Ecto neural progenitor cell (in vitro differentiated cells): ENCODE measurements at places on chromosomes 13 and 19.

DNA sequence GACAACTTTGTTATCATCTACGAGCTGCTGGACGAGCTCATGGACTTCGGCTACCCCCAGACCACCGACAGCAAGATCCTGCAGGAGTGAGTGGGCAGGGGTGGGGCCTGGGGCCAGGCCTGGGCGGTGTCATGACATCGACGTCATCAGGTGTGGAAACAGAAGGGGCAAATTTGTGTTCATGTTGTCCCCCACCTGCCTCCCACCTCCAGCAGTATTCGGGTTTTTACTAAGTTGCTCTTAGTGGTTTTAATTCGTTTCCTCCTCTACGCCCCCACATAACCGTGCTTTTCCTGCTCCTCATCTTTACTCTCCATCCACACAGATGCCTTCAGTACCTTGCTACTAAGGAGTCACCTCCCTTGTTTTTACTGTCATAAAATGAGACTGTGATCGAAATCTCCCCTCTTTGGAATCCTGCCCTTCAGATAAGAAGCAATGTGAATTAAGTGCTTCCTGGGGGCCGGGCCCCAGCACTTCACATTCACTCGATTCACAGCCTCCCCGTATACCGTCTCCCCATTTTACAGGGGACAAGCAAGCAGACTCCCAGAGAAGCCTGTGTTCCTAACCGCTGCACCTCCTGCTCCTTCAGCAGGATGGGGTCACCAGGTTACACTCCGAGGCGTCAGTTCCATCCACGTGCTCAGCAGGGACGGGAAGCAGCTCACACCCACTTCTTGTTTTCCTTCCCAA, 10.5 kb downstream of the AP1M1 start:
- no peak for DNase-seq

DNA sequence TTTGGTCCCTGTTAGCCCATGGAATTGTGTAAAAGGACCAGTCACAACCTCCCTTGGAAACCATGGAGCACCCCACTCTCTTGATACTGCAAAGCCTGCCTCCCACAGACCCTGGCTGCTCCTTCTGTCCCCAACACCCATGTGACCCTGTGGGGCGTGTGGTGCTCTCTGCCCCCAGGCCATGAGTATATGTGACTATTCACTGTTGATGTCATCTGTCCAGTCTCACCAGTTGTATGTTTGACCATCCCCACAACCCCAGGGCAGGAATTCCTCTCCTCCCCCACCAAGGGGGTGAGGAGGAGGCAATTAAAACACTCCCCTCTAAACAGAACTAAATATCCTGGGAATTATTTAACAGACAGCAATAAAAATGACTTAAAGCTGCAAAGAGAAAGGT, 35.2 kb downstream of the KCTD15 start:
- DNase-seq = no peak

GRCh38 chr19:30116984-30117555, 175.0 kb downstream of the URI1 start:
- no peak for DNase-seq

GRCh38 chr13:102325321-102325720, 76.5 kb downstream of the FGF14 start:
- DNase-seq = no peak

DNA sequence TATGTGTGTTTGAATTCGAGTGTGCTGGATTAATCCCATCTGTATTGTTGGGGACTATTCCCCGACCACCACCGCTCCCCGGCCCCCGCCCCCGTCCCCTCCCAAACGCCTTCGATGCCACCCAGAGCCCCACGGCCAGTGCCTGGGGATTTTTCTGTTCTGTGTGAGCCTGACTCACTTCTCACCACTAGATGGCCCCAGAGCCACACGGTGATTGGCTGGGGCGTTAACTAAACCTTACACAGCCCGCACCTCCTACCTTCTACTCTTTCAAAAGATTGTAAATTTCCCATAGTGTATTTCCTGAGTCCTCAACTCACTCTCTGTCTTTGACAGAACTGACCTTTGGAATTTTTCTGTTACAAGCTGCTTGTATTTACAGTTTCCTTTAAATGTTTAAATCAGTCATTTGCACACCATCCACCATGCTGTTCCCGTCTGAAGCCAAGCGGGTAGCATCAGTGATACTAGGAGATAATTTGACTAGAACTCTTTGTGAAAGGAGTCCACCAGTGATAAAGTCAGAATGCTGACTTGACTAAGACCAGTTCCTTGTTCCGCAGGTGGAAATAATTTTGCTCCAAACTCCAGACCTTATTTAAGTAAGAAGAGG, 61.4 kb downstream of the RFX2 start:
- DNase-seq = peak; percentile 84

DNA sequence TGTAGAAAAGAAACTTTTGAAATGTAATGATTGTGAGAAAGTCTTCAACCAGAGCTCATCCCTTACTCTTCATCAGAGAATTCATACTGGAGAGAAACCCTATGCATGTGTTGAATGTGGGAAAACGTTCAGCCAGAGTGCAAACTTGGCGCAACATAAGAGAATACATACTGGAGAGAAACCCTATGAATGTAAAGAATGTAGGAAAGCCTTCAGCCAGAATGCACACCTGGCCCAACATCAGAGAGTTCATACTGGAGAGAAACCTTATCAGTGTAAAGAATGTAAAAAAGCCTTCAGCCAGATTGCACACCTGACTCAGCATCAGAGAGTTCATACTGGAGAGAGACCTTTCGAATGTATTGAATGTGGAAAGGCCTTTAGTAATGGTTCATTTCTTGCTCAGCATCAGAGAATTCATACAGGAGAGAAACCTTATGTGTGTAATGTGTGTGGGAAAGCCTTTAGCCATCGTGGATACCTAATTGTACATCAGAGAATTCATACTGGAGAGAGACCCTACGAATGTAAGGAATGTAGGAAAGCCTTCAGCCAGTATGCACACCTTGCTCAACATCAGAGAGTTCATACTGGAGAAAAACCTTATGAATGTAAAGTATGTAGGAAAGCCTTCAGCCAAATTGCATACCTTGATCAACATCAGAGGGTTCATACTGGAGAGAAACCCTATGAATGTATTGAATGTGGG, 19.3 kb downstream of the ZNF583 start:
- DNase-seq = no peak

DNA sequence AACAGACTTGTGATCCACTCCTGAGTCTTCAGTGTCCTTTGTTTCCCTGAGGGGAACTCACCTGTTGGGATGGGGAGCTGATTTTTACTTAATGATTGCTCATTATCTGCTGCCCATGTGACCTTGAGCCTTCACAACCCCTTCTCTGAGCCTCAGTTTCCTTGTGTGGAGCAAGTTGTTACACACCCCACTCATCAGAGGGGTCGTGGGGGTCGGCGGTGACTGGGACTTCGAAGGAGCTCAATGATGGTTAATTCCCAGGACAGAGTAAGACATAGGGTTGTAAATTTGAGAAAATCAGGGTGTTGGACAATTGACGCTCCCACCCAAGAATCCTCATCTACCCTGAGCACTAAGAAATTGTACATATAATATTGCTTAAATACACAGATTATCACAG, 13.5 kb downstream of the LILRA5 start:
- DNase-seq = no peak

DNA sequence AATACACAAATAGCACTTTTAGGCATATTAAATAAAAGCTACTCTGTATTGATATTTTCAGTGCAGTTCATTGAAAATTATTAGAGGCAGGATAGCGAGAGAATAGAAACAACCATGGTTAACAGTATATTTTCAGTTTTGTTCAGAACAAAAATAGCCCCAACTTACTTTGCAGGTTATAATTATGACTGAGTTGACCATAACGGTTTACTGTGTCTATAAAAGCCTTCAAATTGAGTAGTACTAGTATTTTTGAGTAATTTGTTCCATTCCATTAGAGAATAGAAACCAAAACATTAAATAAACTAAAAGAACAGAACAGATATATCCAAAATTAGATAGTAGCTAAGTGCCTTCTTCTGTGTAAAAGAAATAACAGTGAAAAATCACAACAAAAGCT, 1108.4 kb upstream of the PCDH20 start:
- no peak for DNase-seq

DNA sequence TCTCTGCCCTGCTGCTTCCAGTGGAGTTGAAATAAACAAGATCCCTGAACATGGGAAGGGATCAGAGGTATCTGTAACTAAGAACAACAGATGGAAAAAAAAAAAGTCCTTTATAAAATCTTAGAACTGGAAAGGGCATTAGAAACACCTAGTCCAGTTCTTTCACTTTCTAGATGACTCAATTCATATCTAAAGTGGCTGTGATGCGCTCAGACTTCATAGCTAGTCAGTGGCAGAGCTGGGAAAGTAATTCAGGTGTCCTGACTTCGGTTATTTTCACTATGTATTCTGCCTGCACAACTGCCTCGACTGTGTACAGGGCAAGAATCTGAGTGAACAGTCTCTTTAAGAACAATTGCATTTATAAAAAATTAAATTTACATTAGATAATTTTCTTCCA, 151.8 kb upstream of the TMTC4 start:
- no peak for DNase-seq

DNA sequence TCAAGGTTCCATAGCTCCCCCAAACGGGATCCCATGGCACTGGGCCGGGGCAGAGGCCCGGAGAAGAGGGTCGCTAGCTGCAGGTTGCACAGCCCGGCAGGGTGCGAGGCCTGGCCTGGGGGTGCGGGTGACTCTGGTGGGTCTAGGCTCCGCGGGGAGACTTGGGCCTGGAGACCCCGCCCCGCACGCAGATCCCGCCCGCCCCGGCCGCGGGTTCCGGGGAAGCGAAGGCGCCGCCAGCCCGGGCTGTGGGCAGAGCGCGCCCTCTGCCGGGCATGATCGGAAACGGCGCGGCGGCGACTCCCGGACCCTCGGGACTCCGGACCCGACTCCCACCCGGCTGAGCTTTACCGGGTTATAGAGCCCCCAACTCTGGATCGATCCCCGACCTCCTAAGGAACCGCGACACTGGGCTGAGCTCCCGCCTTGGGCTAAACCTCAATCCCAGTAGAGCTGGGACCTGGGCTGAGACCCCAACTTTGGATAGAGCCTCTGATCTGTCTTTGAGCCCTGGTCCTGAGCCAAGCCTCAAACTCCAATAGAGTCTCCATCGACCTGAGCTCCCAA, 3.1 kb upstream of the TNFAIP8L1 start:
- peak; percentile 89 for DNase-seq

DNA sequence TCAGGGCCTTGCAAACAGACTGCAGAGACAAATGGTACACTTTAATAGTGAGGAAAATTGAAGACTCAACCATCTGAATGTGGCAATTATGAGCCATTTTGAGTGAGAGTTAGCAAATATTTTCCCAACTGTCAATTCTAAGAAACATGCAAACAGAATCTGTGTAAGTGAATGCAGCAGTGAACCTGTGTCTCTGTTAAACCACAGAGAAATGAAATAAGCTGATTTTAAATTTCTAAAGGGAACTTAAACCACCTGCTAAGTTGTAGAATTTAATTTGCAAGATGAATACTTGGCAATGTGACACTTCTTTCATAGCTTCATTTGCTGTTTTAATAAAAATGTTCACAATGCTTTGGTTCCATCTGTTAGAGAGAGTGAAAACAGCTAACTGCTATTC, 42.0 kb upstream of the TDRD3 start:
- no peak for DNase-seq

- DNase-seq = no peak
Observed at GRCh38 chr13:82221621-82222020, 1660.7 kb downstream of the SLITRK1 start.

- no peak for DNase-seq
Observed at GRCh38 chr13:100493418-100493817, 95.2 kb downstream of the GGACT start.

GRCh38 chr13:37797631-37798030, 71.9 kb downstream of the TRPC4 start:
- no peak for DNase-seq

DNA sequence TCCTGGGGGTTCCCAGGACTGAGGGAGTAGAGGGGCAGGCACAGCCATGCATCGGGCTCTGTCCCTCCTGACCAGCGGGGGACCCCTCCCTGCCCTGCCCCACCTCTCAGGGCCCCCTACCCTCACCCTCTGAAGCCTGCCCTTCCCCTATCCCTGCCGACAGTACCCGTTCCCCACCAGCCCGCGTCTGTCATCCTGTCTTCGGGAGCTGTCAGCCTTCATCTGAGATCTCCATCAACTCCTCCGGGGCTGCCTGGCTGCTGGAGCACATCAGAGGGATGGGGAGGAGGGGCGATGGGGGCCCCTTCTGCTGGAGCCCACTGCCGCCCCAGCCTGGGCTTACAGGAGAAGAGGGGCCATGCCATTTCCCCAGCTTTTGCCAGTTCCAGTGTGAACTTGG, 6.2 kb upstream of the SHD start:
- DNase-seq = no peak

DNA sequence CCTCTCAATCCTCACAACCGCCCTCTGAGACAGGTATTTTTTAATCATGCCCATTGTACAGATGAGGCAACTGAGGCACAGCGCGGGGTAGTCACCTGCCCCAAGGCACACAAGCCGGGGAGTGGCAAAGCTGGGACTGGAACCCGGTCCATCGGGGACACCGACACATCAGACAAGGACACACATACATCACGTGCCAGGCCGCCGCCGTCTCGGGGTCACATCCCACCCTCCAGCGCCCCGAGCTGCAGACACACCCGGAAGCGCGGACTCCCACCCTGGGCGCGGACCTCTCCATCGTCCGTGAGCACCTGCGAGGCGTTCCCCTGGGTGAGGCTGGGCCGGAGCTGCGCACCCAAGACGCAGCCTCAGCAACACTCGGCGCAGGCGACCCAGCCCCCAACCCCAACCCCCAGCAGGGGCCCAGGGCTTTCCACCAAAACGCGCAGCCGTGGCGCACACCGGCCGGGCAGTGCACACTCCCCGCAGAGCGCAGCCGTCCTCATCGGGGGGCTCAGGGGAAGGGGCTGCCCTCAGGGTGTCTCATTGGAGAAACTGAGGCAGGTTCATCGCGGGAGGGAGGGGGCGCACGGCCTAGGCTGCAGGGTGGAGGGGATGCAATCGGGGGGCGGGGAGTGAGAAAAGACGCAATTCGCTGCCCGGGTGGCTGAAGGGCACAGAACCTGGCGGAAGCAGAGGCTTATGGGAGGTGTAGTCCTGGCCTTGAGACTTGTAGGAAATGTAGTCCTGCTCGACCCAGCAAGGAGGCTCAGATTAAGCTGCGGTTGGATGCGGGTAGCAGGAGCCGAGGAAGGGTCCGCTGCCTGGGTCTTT, 1.9 kb upstream of the LMTK3 start:
- peak; percentile 86 for DNase-seq

DNA sequence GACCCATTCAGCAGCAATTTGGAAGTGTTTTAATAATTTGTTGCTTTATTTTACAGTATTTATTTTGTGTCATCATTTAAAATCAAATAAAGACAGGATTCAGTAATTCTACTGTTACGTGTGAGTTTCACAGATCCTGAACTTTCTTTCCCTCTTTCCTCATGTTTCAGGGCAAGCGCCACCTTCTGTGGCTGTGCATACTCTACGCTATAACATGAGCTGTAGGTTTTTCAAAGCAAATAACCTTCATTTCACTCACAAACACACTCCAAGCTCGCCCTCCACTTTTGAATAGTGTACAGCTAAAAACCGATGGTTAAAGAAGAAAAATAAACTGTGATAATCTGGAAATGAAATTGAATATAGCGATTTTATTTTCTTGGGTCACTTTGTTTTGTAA, 753.3 kb downstream of the OLFM4 start:
- no peak for DNase-seq
